PC-3 (cell line): ENCODE measurements at places on chromosomes 4 and X. TPM values are rescaled to one million over a fixed set of nuclear protein-coding genes. Genes with fewer than 3 reads are reported as not detected.

DNA sequence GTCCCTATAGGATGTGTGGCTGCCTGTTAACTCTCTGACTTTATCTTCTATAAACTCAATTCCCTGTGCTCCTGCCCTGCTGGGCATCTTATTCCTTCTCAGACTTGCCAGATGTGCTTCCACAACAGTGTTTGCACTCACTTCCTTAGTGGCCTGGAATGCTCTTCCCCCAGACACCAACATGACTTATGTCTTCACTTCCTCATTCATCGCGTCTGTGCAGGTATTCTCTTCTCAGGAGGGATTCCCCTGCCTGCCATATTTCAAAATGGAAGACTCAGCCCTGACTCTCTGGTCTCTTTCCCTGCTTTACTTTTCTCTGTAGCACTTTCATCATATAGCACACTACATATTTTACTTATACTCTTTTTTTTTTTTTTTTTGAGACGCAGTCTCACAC is 344.0 kb downstream of the CENPC start:
- DNase-seq: no peak

- DNase-seq: peak; percentile 6
Measured at GRCh38 chrX:15985937-15986336, 131.3 kb upstream of the AP1S2 start.

DNA sequence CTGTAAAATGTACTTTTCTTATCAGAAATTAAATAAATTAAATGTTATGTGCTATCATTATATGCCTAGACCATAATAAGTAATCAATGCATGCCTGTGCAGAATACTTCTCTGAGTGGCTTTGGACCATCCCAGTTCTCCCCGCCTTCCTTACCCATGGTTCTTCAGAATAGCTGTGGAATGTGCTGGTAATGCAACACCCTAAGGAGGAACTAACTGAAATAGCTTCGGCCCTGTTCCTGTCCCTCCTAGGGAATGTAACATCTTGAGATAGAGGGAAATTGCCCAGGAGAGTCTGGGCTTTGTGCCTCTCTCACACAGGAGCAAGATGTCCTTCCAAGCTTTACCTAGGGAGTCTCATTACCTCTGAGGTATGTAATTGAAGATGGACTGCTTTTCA is 693.6 kb upstream of the HS3ST1 start:
- no peak for DNase-seq

DNA sequence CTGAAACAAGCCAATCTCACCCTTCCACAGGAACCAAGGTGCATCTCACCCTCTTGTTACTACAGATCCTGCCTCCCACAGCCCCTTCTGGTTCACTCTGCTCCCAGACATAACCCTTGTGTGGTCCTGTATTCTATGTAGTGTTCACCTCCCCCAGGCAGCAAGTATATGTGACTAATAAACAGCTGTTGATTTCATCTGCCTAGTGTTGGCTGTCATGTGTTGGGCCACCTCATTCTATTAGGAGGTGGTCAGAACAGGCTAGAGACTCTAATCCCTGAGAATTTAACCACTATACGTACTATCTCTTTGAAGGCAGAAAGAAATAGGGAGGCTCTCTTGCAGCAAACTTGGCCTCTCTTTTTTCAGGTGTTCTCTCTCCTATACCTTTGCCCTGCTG is 134.3 kb upstream of the RPL34 start:
- DNase-seq: no peak

- no peak for DNase-seq
Measured at GRCh38 chr4:6049278-6049677, 31.0 kb upstream of the C4orf50 start.

DNA sequence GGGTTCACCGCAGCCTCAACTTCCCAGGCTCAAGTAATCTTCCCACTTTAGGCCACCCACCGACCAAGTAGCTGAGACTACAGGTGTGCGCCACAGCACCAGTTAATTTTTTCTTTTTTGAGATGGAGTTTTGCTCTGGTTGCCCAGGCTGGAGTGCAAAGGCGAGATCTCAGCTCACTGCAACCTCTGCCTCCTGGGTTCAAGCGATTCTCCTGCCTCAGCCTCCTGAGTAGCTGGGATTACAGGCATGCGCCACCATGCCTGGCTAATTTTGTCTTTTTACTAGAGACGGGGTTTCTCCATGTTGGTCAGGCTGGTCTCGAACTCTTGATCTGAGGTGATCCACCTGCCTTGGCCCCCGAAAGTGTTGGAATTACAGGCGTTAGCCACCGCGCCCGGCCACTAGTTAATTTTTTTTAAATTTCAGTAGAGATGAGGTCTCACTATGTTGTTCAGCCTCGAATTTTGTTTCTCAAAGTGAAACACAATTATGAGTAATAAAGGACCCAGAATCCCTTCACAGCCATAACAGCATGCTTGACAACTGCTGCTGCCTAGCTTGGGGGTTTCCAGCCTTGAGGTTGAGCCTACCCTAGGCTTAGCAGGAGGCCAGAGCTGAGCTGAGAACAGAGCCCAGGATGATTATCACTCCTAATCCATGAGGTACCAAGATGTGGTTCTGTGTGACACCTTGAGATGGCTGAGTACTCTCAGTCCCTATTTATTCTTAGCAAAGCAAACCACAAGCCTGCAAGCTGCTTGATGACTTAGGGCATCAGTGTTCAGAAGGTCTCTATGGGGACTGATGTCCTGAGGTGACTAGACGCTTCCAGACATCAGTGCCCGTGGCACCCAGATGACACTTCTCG is 41.6 kb upstream of the NKRF start:
- no peak for DNase-seq

DNA sequence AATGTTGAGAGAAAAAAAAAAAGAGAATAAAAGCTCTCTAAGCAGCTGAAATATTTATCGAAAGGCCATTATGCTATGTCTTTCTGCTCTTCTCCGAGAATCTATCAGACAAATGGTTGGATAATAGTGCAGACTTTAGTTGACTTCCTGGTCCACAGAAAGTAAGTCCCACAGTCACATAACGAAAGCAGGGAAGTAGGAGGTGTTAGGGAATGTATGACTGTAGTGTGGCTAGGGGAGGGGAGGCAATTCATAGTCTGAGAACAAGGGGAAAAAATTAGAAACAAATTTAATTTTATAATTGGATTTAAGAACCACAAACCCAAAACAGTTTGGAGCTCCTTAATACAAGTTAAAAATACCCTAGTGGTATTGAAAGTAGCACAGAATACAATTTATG is 79.7 kb upstream of the VEGFC start:
- no peak for DNase-seq

- peak; percentile 12 for DNase-seq
Measured at GRCh38 chrX:121958886-121959285, 911.5 kb downstream of the GLUD2 start.

GRCh38 chr4:41013746-41014145 is 200.6 kb downstream of the APBB2 start:
- DNase-seq: no peak

DNA sequence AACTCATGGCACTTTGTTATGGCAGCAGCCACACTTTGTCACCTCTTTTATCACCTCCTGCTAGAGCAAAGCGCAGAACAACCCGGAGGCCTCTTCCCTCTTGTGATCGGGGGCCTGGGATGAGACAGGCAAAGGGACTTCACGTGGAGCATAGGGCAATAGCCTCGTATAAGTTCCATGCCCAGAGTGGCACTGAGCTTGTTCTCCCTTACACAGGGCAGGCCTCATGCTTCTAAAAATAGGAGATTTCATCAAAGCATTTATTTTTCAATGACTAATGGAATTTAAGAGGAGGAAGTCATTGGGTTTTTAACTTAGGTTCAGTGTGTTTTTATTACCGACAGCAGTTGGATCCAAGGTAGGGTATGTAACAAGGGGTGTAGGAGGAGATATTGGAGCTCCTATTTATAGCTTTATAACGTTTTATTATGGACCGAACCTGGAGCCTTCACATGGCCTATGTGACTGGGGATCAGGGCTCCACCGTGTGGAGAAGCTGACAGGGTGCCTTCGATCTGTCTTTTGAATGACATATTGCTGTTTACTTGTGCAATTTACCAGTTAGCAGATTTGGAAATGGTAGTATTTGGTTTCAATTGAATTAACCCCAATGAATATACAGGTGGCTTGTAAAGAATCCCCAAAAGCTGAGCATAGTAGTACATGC is 93.8 kb downstream of the SLC2A9 start:
- no peak for DNase-seq

- DNase-seq: no peak
Measured at GRCh38 chrX:21374994-21375707, 933 bp downstream of the CNKSR2 start.

- DNase-seq: peak; percentile 70
Measured at GRCh38 chr4:67549123-67549522, 3.8 kb upstream of the CENPC start.

DNA sequence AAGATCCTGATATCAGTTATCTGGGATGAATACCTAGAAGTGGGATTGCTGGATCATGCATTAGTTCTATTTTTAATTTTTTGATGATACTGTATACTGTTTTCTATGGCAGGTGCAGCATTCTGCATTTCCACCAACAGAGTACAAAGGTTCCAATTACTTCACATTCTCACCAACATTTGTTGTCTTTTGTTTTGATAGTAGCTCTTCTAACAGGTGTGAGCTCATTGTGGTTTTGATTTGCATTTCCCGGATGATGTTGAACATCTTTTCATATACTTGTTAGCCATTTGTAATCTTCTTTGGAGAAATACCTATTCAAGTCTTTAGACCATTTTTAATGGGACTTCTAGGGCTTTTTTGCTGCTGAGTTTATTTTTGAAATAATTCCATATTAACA is 139.2 kb upstream of the AMOT start:
- no peak for DNase-seq

DNA sequence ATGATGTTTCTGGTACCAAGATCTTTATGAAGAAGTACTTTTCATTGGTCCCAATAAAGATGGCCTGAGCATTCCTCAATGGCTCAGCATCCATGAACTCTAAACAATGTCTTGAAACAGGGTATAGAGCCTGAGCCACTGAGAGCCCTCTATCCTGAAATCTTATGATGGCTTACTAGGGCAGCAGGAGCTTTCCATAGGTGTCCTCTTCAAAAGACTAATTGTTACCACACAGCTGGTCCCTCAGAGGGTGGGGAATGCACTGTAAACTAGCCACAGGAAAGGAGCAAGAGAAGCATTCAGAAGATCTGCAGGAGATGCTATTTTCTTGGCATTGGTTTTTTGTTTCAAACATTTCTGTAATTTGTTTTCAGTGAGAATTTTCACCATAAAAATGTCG is 5.6 kb upstream of the BANK1 start:
- DNase-seq: no peak

GRCh38 chr4:110163327-110164069 is 34.9 kb downstream of the ELOVL6 start:
- DNase-seq: peak; percentile 63

GRCh38 chrX:50893466-50893865 is 17.1 kb upstream of the BMP15 start:
- no peak for DNase-seq

GRCh38 chr4:158172261-158173258 is at the start of gene GASK1B:
TSS of gene GASK1B (minus strand) at chr4:158173025. CDS start at chr4:158171375, 1,650 bp downstream.
- DNase-seq: peak; percentile 70

GRCh38 chr4:117900832-117901231 is 133.5 kb upstream of the NDST3 start:
- DNase-seq: no peak

DNA sequence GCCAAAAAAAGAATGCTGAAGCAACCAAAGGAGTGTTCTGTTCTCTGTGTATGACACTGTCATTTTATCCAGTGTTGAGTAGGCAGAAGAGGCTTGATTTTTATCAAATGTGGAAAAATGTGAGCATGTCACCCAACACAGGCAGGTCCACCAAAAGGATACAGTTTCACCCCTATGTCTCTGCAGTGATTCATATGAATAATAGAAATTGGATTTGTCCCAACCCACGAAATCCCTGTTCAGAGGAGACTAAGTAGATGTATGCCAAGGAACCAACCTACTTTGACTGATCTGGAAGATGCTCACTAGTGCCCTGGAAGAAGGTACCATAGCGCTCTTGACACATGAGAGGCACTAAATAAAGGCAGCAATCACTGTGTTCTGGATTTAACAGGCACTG is 72.5 kb downstream of the FGF13 start:
- peak; percentile 2 for DNase-seq

DNA sequence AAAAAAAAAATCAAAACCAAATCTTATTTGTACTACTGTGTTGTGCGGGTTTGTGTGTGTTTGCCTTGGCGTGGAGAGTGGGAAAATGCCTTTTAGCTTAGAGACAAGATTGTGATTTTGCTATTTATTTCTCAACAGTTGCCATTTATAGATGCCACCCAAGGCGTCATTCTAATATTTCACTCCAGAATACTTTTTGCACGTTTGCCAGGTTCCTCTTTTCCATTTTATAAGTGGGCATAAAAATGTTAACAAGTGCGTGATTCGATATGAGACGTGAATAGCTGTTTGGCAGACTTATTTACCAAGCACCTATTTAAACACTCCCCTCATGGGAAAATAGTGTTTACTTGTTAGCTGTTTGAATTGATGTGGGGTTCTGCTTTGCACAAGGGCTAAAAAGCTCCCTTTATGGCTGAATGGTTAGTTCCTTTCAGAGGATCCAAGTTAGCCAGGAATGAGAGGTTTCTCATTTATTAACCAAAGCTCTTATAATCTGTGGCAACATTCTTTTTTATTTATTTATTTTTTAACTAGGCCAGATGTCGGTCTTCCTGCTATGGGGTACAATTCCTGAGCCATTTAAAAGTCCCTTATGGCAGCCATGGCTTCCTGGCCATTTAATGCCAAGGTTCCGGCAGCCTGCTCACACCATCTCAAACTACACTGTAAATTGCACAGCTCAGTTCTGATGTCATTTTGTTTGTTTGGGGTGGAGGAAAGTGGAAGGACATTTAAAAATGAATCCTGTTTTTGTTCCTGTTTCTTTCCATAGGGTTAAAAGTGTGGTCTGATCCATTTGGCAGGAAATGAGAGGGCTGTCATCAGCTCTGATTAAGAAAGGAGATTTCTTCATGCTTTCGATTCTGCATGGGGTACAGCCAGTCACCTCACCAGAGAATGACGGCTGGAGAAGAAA is 14.6 kb downstream of the SMIM20 start:
- no peak for DNase-seq

The LRP2BP gene
- total RNA-seq: 0.40 and 0.44 TPM in 2 replicates

The P2RY4 gene
- total RNA-seq: 0.62 TPM in 1 of 2 replicates, not detected in the other

The ADH1C gene
- not detected in 2 replicates for total RNA-seq

The ASB5 gene
- total RNA-seq: not detected in 2 replicates

The DEFB131A gene
- total RNA-seq: not detected in 2 replicates

The BMP3 gene
- total RNA-seq: 1.5 and 1.8 TPM in 2 replicates
